ENCODE measurements at places on chromosomes 1 and 21.

GRCh38 chr1:159632922-159633321, 45.3 kb downstream of the APCS start:
- no peak for DNase-seq

GRCh38 chr1:224189561-224189960, 6.5 kb downstream of the DEGS1 start:
- DNase-seq, result no peak

DNA sequence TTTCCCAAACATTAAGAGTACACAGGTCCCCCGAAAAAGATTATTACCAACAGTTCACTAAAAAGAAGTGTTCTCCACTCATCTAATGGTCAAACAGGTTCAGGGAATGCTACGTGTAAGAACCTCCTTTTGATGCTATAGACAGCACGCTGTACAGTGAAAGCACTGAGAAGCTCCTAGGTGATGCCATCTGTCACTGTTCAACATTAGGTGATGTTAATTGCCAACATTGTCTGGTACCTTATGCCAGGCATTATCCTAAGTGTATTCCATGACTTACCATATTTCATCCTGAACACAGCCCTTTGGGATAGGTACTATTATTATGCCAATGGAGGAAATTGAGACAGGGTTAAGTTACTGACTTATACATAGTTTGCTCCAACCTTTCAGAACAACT, 82.1 kb downstream of the DAB1 start:
- no peak for DNase-seq

DNA sequence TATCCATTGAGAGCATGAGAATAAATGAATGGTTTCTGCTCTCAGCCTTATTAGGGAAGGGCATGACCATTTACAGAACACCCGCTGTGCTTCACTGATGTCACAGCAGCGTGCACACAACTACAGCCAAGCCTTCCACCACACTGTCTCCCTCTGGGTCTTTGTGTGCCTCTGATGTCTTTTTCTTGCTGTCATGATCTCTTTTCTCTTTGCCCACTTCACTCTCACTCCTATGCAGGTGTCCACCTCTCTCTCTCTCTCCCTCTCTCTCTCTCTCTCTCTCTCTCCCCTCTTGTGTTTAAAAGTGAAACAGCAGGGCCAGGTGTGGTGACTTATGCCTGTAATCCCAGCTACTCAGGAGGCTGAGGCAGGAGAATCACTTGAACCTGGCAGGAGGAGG, 232.5 kb upstream of the JUN start:
- no peak for DNase-seq

GRCh38 chr21:40425981-40426380, 421.0 kb downstream of the DSCAM start:
- no peak for DNase-seq
